ENCODE measurements at places on chromosomes 16 and 17. TPM values are rescaled to one million over a fixed set of nuclear protein-coding genes. Genes with fewer than 3 reads are reported as not detected.

The TIMM22 gene
- polyA plus RNA-seq, result 16.8 TPM

The HBA2 gene
- polyA plus RNA-seq, result 2,180 TPM

The SOX15 gene
- polyA plus RNA-seq, result 2.5 TPM

DNA sequence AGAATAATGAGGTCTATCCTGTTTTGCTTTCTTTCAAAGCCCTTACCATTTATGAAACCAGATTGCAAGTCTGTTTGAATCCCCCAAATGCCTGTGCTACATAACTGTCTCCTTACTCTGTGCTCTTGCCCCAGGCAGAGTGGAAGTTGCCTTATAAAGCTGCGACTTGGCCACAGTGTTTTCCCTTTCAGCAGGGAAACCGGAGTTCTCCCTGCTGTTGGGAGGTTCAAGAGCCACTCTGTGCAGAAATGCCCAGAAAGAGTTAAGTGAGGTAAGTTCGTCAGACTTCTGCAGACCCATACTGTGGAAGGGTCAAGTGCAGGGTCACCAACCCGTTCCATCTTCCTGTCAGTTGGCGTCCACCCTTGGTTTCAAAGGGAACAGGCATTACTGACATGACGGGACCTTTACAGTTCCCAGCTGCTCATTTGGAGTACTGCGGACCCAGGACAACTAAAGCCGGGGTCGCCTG, 508.9 kb downstream of the WWOX start:
- DNase-seq, result no peak

DNA sequence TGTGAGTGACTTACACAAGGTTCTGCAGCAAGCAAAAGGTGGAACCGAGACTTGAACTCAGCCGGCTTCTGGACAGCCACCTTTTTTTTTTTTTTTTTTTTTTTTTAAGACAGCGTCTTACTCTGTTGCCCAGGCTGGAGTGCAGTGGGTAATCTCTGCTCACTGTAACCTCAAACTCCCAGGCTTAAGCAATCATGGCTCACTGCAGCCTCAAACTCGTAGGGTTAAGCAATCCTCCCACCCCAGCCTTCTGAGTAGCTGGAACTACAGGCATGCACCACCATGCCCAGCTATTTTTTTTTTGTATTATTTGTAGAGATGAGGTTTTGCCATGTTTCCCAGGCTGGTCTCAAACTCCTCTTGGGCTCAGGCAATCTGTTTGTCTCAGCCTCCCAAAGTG, 55.2 kb upstream of the GOT2 start:
- no peak for DNase-seq

DNA sequence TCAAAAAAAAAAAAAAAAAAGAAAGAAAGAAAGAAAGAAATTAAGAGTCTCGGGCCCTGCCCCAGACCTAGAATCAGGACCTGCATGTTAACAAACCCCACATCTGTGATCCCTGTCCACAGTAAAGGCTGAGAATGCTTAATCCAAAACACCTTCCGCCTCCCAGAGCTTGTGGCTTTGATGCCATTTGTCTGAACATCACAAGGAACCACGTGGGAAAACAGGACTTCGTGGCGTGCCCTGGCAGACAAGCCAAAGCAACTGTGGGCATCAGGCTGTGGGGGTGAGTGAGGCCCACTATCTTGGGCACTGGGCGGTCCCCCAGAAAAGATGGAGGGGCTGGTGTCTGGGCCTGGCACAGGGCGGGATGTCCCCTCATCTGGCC, 173.4 kb upstream of the CIBAR2 start:
- no peak for DNase-seq

All from right lung (tissue), 10 donors.